ENCODE measurements at places on chromosomes 1 and 21.

- no peak for DNase-seq
These were observed 192.0 kb downstream of the SDCCAG8 start for GRCh38 chr1:243447844-243448243.

GRCh38 chr1:11429226-11429625, 49.7 kb upstream of the DISP3 start:
- no peak for DNase-seq

DNA sequence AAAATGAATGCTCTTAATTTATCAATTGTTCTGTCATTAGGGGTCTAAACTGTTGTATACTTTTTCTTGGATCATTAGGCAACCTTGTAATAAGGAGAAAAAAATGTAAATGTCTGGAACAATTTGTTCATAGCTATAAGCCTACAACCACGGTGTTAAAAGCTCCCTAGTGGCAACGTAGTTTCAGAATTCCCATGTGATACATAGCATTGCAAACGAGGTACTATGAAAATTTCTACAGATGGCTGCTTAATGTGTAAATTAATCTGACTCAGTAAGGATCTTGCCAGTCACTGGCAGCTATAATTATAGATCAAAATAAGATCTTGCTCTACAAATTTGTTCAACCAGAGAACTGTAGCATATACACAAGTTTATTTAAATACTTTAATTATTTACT, 304.1 kb upstream of the ADGRL4 start:
- no peak for DNase-seq

DNA sequence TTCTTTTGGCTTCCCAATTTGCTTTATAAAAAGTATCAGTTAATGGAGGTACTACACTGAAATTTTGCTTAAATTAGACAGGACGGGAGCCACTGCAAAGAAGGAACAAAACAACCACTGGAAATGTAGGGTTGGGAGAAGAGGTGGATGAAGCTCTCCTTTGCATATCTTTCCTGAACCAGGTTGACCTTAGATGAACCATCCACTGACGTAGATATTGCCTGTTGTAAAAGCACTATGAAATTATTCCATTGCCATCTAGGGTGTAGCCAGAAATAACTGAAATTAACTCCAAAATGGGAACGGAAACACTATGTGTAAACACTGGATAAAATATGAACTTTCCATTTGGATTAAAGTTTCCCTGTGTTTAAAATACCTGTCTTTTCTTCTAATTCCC, 1.2 kb upstream of the ABL2 start:
- DNase-seq = no peak

- no peak for DNase-seq
These were observed 120.6 kb downstream of the SYF2 start for GRCh38 chr1:25111706-25112105.

- DNase-seq = no peak
These were observed 92.5 kb upstream of the SIM2 start for GRCh38 chr21:36606287-36606982.

DNA sequence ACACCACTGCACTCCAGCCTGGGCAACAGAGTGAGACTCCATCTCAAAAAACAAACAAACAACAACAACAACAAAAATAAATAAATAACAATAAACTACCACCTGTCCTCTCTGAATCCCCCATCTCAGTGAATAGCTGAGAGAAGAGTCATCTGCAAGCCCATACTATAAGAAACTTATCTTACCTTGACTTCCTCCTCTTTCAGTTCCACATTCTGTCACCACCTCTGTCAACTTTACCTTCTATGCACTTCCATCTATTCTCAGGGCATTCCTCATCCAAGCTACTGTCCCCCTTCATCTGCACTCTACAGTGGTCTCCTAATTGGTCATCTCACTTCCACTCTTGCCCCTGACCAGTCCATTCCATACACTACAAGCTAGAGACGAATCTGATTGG, 58.1 kb downstream of the KIAA0040 start:
- DNase-seq = no peak

DNA sequence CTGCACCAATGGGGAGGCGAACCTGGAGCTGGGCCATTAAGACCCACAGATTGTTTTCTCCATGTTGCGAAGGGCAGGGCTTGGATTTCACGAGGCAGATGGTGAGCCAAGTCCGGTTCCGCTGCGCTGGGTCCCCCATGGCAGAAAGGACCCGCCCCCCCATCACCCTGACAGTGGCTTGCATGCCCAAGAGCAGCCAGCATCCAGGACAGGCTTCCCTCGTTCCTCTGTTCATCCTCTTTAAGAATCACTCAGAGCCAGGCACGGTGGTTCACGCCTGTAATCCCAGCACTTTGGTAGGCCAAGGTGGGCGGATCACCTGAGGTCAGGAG, 15.8 kb upstream of the NPHP4 start:
- DNase-seq = no peak

- no peak for DNase-seq
These were observed 28.1 kb downstream of the ADAM30 start for GRCh38 chr1:119868176-119868575.

- DNase-seq = no peak
These were observed 6.2 kb downstream of the WDR64 start for GRCh38 chr1:241658081-241658793.

DNA sequence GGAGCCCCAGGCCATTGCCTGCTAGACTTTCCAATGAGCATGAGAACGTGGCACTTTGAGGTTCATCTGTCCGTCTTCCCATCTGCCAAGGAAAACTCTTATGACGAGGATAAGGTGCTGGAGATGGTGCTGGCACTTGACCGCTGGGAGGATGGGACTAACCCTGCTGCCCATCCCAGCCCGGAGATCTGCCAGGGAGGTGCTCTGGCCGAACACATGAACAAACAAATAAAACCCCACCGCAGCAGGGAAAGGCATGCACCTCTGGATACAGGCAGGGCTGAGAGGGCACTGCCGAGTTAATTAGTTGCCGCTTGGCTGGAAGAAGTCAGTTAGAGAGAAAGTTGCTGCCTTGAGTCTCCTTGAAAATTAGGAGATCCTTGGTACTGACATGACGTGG, 308.4 kb downstream of the AJAP1 start:
- DNase-seq = no peak

DNA sequence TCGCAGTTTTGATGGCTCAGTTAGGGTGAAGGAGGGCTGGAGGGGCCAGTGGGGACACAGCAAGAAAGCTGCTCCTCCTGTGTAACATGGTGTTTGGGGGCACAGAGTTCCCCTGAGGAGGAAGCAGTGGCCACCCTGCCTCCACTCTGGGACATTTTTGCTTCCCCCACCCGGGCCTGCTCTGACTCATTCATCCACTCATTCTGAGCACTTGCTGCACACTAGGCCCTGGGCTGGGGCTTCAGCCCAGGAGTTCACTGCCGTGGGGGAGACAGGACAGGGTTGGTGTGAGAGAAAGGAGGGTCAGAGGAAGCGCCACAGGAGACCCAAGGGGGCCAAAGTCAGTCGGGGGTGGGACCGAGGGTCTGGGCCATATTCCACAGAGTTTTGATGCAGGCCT, 41.4 kb upstream of the ACOT11 start:
- DNase-seq = no peak

GRCh38 chr21:14513804-14514203, 32.3 kb downstream of the SAMSN1 start:
- DNase-seq = no peak

- no peak for DNase-seq
These were observed 152.7 kb upstream of the COL6A1 start for GRCh38 chr21:45828580-45829570.

GRCh38 chr21:37061926-37062592, 10.8 kb downstream of the PIGP start:
- no peak for DNase-seq

GRCh38 chr1:19979494-19979977, at the start of gene PLA2G2A:
PLA2G2A (minus strand) TSS chr1:19979618; CDS start chr1:19978773, 845 bp downstream.
- no peak for DNase-seq

DNA sequence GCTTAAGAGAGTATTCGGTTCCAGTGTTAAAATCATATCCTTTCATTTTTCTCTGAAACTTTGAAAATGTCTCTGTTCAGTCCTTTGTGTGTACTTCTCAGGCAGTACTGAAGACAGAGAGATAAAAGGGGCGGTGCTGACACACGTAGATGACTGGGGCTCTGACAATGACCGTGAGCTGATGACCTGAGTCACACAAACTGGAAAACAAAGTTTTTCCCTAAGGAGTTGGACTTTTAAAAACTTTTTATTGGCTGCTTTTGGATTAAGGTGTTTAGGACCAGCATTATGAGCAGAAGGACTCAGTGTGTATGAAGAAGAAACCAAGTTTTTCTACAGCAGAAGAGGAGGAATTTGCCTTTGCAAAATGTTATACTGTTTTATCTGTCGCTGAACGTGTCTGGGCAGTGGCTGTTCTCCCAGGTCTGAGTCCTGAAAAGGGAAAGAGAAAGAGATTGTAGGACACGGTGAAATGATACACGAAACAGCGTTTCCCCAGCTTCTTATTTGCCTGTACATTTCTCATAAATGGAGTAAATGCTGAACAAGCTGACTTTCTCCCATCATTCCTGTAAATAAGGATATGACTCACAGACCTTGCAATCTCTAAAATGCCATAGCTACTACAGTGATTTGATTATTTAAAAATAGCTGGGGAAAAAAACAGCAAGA, 51.5 kb downstream of the MAP3K7CL start:
- no peak for DNase-seq

- DNase-seq = peak; percentile 81
These were observed at the start of gene KIAA0040 for GRCh38 chr1:175192630-175193526. KIAA0040 (minus strand) TSS chr1:175192776; CDS start chr1:175161013, 31,763 bp downstream.

DNA sequence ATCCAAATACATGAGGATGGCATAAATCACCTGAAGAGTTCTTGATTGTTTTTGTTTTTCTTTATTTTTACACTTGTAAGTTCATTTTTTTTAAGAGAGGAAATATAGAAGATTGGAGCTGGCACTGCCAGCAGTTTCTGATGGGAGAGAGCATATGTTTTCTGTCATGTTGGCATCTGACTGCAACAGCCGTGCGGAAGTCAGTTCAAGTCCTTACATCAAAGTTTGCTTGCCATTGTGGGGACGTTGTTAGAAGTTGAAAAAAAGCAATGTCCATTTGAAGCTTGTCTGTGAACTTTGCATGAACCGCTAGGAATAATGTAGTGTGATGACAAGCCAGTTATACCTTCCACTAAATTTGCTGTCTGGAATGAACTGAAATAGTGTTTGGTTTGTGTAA, 126.5 kb upstream of the USH2A start:
- DNase-seq = no peak

DNA sequence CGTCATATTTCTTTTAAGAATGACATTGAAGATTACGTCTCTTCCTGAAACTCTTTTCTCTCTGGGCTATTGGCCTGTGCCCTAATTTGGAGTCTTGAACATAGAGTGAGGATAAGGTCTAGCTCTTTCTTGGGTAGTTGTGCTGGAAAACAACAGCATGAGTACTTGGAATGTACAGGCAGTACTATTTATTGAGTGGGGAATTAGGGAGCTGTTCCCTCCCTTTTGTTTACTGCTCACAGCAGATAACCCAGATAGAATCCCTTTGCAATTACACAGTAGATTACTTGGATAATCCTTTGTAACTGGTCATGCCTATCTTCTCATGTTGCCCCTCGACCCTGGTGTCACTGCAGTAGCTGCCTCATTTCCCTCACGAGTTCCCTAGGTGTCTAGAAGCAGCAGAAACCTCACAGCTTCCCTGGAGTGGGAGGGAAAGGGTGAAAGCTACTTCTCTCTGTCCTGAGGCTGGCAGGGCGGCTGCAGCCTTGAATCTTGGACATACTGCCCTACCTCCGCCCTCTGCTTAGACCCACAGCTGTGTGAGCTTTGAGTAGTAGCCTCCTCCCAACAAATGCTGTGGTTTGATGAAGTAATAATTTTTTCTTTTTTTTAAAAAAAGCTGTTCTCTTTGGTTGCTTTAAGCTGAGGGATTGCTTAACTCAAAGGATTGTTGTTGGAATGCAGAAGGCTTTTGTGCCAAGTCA, 70.6 kb downstream of the FGGY start:
- no peak for DNase-seq

GRCh38 chr1:227166559-227166958, 151.7 kb downstream of the CDC42BPA start:
- DNase-seq = no peak

Measured in stimulated activated naive CD8-positive, alpha-beta T cell treated with anti-CD3 and anti-CD28 coated beads, Interleukin-15, Interleukin-2, amounts not matched to agents 100 U/mL and 50 U/mL, for 24 hours (primary cell).